ENCODE measurements at places on chromosomes 5 and 9.

DNA sequence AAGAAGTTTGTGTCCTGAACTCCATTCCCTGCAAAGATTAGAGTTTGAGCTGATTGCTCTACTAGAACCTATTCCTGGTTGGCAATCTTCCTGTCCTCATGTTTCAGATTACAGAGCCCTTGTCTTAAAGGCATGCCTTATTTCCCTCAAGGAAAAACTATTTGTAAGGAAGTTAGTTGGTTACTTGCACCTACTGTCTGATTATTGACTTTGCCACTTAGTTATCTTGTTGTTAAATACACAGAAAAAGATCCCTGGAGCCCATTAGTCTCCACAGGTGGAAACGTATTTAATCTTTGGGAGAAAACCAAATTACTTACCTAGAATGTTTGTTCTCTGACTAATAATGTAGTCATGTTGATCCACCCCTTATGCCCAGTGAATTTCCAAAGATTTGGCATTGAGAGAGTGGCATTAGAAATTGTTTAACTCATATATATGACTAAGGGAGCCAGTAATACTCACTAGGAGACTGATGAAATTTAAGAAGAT lies 132.3 kb upstream of the ELL2 start:
- no peak for DNase-seq

DNA sequence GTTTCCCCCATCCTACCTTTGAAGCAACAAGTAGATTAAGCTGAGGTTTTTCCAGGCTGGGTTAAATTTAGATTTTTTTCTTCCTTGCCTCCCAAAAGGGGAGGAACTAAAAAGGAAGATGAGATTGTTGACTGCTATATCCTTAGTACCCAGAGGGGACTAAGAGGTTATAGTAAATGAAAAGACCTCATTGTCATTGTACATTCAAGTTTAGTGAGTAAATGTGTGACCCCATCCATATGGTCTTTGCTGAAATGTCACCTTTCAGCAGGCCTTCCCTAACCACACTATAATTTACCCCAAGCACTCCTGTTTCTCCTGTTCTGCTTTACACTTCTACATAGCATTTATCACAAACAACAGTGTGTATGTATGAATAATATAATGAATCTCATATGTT lies 35.8 kb upstream of the CHD1 start:
- DNase-seq = no peak

DNA sequence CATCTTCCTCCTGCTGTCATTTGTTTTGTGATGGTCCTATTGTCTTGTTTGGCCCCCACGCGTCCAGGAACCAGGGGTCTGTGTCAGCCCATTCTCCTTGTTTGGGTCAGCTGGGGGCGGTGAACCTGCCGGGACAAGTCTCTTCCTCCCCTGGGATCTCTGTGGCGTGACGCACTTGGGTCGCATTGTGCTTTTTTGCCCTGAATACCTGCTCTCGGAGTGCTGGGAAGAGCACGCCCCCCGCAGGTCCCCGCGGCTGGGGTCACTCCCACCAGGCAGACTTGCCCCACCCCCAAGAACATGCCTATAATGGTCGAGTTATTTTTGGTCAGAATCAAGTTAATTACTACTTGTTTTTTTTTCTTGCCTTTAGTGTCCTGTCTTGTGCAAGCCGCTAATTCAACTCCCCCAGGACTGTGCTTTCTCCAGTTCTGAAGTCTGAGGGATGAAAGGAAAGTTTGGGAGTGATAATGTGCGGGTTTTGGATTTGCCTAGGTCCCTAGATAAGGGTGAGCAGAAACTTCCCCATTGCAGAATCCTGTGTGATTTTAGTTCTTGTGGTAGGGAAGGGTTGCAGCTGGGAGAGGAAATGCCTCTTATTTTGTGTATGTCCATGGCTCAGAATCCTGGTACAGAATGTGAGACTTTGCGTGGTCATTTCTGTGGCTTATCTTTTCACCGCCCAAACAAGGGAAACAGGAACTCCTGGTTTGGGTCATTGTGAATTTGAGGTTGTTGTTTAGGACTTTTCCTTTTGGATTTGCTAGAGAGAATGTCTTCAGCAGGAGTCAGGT lies 789 bp downstream of the ACER2 start:
- DNase-seq = peak; percentile 32

DNA sequence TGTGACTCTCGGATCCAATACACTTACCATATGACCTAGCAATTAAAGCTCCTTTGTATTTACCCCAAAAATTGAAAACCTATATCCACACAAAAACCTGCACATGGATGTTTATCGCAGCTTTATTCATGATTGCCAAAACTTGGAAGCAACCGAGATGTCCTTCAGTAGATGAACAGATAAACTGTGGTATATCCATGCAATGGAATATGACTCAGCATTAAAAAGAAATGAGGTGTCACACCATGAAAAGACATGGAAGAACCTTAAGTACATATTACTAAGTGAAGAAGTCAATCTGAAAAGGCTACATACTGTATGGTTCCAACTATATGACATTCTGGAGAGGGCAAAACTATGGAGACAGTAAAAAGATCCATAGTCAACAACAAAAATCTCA lies 82.0 kb upstream of the PHF24 start:
- DNase-seq = no peak

- DNase-seq = no peak
Observed at GRCh38 chr5:40385544-40385943, 294.2 kb upstream of the PTGER4 start.

DNA sequence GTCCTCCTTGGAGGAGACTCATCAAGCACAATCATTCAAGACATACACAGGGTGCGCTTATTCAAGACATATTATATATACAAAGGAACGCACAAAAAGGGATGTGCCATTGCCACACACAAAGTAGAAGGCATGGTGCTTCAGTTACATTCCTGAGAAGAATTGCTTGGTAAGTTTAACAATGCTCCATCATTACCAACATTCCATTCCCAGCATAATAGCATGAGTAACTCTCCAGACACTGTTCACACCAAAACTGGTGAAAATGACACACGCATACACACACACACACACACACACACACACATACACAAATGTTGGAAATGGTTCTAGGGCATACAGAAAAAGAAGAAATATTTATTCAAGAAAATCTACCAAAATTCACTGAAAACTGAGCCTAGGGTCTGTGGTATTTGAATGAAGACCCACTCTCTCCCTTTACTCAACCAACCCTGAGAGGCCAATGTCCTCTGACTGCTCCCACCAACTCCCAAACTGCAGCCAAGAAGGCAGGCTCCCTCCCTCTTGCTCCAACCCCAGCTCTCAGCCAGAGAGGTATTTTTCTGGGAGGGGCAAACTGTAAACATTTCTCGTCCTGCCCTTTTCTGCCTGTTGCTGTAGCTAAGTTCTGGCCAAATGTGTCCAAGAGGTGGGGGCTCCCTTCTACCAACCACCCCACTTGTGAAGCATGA lies 19.9 kb downstream of the UGT3A1 start:
- DNase-seq = no peak

DNA sequence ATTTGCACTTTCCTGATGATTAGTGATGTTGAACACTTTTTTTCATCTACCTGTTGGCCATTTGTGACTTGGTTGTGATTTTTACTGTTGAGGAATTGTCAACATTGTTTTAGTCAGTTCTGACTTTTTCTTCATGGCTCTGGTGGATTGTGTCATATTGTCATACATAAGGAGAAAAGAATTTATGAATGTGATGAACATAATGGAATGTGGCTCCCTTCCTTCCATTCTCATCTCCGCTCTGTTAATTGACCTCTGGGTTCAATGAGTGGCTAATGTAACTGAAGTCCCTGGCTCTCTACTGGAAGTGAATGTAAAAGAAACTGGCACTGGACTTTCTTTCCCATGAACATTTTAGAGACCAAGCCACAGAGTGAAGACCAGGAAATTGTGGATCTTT lies 49.2 kb downstream of the KIAA1958 start:
- no peak for DNase-seq
